Hematopoietic multipotent progenitor cell treated with erythropoietin and hydrocortisone succinate and interleukin-3 and kit ligand, for 17 days (in vitro differentiated cells): ENCODE measurements at places on chromosomes 13 and 19.

- DNase-seq = no peak
These were observed 107.9 kb downstream of the ZNF536 start for GRCh38 chr19:30480097-30480496.

GRCh38 chr13:30907121-30907861 is 1.2 kb downstream of the MEDAG start:
- no peak for DNase-seq

DNA sequence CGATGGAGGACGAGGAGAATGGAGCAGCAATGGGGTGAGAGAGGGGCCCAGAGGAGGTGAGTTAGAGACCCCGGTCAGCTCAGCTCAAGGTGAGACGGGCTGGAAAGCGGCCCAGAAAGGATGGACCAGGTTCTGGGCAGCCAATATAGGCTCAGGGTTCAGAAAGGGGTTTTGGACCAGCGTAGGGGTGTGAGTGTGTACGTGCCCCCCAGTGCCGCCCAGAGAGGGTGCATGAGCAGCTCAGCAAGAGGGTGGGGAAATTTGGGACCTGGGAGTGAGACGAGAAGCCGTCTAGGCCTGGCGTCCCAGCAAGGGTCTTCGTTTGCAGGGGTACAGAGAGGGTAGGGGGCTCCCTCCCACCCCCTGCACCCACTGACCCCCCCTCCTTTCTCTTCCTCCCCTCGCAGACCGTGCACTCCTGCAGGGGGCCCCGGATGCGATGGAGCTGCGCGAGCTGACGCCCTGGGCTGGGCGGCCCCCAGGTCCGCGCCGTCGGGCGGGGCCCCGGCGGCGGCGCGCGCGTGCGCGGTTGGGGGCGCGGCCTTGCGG is 12.1 kb downstream of the FUT6 start:
- no peak for DNase-seq

GRCh38 chr13:53473397-53473796 is 444.8 kb downstream of the OLFM4 start:
- no peak for DNase-seq

DNA sequence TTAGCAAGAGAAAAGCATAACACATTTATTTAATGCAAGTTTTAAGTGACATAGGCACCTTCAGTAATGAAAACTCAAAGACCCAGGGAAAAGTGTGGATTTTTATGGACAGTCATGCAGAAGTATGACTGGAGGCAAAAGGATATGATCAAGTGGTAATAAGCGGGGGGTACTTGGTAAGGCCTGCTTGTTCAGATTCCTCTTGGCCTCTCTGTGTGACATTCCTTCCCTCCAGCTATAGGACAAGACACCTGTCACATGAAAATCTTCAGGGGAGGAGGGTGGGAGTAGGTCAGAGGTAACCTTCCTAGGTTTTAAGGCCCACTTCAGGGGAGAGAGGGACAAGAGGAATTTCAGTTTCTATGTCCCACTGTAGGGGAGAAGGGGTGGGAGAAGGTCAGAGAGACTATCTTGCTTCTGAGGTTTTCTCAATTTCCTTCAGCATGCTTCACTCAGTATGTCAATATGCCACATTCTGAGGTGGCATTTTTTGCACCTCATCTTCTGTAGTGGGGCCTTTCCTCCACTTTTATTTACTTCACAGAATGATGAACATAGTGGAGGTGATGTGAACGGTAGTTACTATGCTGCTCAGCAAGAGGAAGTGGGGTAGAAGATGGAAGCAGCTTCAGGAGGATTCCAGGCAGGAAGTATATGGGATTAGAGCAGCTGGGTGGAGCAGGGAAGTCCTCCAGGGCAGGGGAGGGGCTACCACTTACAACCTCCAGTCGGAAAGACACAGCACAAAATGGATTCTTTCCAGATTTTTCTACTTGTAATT is 73.2 kb upstream of the RFC3 start:
- DNase-seq = no peak

- no peak for DNase-seq
These were observed 1.3 kb upstream of the FFAR1 start for GRCh38 chr19:35346193-35347052.

- DNase-seq = no peak
These were observed 3.3 kb downstream of the MTIF3 start for GRCh38 chr13:27446986-27447583.

DNA sequence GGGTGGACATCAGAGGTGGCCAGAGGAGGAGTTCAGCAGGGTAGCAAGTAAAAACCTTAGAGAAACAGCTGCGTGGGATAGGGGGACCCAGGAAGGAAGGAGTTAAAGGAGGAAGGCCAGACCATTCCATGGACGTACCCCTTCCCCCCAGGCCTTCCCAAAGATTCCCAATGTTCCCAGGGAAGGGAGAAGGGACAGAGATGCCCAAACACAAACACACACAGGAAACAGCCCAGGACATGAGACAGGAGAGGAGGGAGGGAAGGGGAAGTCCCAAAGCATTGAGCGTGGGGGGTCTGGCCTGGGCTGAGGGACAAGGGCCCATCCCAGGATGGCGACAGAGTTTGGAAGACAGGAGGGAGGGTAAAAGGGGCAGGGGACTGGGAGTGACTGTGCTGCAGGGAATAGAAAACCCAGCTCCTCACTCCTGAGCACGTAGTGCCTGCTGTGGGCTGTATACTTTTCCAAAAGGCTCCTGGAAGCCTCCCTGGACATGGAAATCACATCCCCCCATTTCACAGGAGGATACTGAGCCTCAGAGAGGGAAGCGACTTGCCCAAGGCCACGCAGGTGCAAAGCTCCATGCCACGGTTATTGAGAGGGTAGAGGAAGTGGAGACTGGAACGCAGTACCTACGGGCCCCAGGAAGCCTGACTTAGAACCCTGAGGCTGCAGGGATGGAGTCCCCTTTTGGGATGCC is 1.1 kb downstream of the SYDE1 start:
- no peak for DNase-seq

DNA sequence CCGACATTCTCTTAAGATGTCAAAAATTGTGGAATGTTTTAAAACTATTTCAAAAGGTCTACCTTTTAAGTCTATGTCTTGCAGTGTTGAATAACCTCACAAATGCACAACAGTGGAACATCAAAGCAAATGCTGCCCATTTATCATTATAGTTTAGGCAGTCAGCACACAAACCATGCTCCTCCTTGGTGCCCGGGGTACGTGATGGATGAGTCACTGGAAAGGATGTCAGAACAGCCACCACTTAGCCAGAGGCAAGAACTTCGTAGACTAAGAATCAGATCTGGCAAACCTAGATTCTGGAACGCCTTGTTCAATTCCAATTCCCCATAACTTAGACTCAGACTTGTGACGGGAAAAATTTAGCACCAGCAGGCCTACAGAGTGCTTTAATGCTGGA is 343.6 kb downstream of the FGF9 start:
- no peak for DNase-seq

DNA sequence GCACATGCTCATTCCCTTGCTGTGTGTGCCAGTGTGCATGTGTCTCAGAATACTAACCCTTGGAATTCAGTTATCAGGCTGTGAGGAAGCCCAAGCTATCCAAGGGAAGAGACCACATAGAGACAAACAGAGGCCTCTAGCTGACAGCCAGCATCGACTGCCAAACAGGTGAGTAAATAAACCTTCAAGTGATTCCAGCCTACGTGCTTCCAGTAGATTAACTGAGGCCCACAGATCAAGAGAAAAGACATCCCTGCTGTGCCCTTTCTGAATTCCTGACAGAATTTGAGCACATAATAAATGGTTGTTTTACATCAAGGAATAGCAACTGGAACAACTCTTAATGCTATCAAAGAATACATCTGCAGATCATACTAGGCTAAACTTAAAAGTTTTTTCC is 17.5 kb downstream of the ZC3H13 start:
- DNase-seq = no peak
